SK-N-SH (cell line): ENCODE measurements at places on chromosomes 7 and 10. TPM values are rescaled to one million over a fixed set of nuclear protein-coding genes. Genes with fewer than 3 reads are reported as not detected.
A peak's percentile ranks its signal among the peaks of the same experiment; 100 is the strongest.

GRCh38 chr7:80868566-80868965 lies 50.3 kb downstream of the SEMA3C start:
- DNase-seq: no peak
- no peak overlapping the region for H3K4me3 ChIP-seq
- no peaks in the 10 kb centered on the region for H3K36me3 ChIP-seq
- H3K27ac ChIP-seq: no peak overlapping the region
- H3K27me3 ChIP-seq: no peaks in the 10 kb centered on the region

DNA sequence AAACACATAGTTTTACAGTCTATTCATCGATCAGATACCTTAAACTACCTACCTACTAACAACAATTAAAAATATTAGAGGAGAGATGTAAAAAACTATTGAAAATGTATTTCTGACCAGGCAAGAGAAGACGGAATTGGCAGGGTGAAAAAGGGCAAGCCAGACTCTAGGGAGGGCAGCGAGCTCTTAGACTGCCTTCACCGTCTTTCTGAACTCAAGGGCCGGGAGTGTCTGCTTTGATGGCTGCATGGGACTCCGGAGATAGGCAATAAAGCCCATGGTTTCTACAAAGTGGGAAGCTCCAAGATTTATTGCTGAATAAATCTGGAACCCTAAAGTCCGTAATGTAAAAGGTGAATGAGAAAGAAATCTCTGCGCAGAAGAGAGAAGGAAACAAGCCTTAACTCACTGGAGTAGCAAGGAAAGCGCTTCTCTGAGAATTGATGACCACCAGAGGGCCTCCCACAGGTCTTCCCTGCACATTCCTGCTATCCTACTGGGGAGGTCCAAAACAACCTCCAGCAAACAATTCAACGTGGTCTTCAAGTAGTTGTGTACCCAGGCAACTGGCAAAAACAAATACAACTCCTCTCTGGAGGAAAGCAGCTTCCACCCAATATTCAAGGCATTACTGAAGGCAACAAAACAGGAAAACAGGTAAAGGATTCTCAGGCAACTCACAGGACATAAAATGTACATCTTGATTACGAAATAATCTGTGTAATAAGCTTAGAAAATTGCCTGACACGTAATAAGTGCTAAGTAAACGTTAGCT lies 181.3 kb downstream of the SDK1 start:
- no peaks in the 10 kb centered on the region for H3K4me1 ChIP-seq
- peak; percentile 52 for DNase-seq
- H3K36me3 ChIP-seq: peaks cover 4% of the 10 kb centered on the region

GRCh38 chr7:108662783-108663362 lies 93.2 kb downstream of the DNAJB9 start:
- no peaks in the 10 kb centered on the region for H3K4me1 ChIP-seq
- no peak overlapping the region for H3K4me3 ChIP-seq
- DNase-seq: no peak
- no peaks in the 10 kb centered on the region for H3K36me3 ChIP-seq
- H3K27ac ChIP-seq: no peak overlapping the region
- no peaks in the 10 kb centered on the region for H3K27me3 ChIP-seq

Gene SPDYE2B
- not detected in 2 replicates for polyA plus RNA-seq
